ENCODE measurements at places on chromosomes 1 and 21.

- no peak for DNase-seq
Observed at GRCh38 chr21:42475036-42475435, 21.0 kb downstream of the RSPH1 start.

DNA sequence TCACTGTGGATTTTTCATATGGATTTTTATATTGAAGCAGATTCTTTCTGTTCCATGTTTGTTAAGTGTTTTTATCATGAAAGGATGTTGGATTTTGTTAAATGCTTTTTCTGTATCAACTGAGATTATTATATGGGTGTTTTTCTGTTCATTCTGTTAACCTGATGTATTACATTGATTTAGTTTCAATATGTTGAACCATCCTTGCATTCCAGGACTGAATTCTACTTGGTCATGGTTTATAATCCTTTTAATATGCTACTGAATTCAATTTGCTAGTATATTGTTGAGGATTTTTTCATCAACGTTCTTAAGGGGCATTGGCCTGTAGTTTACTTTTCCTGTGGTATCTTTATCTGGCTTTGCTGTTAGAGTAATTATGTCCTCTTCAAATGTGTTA lies 55.8 kb downstream of the CCDC30 start:
- no peak for DNase-seq

DNA sequence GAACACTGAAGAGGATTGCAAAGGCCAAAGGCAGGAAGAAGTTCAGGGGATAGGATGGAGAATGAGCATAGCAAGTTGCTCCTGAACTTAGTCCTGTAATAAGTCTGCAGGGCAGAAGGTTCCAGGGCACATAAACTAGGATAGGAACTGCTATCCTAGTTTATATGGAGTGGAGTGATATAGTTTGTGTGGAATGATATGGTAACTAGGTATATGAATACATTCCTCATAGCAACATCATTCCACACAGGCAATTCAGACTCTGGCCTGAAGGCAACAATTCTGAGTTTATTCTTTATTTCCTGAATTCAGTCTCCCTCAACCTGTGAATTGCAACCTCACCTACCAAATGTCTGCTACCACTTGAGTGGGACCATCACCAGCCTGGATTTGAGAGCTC lies 154.9 kb upstream of the GREM2 start:
- no peak for DNase-seq

DNA sequence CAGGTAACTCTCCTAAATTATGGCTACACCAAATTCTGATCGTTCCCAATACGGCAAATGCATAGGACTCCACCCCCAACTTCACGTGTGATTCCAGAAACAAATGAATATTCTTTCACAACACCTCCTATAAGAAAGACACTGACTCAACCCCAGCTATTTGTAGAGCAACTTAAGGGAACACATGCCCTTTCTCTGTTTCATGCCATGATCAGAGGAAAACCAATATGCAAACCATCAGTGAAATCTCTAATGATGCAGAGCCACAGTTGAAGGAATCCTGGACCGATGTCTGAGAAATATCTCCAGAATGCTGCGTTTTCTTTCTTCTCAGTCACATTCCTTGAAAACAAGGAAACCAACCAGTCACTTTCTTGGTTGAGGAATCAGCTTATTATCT lies 164.2 kb upstream of the PTBP2 start:
- DNase-seq: no peak

GRCh38 chr1:208756339-208756981 lies 512.3 kb upstream of the PLXNA2 start:
- DNase-seq: no peak

GRCh38 chr1:203519053-203519840 lies 25.3 kb downstream of the OPTC start:
- no peak for DNase-seq

DNA sequence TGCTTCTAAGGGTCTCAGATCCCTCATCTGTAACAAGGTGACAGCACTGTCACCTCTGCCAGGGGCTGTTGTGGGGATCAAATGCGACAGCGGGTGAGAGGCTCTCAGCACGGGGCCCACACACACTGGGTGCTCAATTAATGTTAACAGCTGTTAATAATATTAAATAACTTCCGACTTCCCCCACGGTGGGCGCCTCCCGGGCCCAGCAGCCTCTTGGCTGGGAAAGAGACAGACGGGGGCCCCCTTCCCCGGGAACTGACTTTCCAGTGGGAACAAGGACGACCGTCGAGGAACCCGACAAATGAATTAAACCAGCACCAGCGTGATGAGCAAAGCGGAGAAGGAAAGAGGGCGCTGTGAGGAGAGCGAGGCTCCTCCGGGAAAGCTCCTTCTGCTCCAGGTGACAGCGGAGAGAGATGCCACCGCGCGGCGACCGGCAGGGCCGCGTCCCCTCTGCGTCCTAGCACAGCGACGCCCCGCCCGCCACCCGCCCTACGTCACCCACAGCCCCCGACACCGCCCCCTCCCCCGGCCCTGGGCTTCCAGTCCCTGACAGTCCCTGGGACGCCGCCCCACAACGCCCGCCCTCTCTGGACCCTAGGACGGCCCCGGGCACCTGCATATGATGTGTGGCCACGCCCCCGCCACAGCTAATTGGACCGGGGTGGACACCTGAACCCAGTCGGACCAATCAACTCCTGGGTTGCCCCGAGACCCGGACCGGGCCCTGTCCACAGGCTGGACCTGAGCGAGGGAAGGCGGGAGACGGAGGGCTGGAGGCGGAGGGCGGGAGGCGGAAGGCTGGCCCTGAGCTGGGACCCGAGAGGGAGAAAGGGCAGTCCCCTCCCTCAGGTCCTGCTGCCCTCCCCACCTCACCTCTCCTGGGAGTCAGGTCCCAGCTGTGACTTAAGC lies 38.2 kb downstream of the MATN1 start:
- no peak for DNase-seq

- DNase-seq: no peak
Observed at GRCh38 chr1:109793486-109794318, 30.0 kb upstream of the EPS8L3 start.

DNA sequence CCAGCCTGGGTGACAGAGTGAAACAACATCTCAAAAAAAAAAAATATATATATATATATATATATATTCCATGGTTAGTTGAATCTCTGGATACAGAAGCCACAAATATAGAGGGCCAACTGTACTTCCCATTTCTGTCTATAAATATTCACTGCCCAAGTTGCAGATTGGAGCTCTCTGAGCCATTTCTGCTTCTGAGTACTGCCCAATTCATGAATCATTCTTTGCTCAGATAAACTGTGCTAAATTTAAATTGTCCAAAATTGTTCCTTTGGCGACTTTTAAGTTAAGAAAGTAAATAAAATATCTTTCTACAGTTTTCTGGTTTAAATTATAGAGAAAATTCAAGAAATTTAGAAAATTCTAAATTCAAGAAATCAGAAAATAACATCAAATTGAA lies 23.2 kb upstream of the C1orf146 start:
- DNase-seq: no peak

DNA sequence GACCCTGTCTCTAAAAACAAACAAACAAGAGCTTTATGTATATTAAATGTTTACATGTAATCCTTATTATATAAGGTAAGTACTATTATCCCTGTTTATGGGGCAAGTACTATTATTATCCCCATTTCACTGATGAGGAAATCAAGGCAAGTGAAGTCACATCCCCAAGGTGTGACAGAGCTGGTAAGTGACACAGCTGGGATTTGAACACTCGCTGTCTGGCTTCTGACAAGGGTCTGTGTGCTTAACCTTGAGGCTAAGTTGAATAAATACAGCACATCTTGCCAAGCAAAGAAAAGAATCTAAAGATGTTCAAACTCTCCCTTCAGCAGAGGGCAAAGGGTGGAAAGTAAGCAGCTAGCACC lies 167.9 kb upstream of the IRF2BP2 start:
- DNase-seq: no peak

DNA sequence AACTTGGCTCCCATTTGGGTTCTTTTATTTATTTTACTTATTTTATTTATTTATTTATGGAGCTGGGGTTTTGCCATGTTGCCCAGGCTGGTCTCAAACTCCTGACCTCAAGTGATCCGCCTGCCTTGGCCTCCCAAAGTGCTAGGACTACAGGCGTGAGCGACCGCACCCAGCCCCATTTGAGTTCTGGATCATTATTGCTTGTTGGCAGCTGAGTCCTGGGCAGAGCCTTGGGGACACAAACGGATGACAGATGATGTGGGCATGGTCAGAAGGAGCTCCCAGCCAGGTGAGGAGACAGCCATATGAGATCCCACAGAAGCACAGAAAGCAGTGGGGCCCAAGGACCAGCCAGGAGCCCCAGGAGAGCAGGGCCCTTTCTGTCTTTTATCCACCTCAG lies 254.0 kb downstream of the MATN1 start:
- DNase-seq: no peak

DNA sequence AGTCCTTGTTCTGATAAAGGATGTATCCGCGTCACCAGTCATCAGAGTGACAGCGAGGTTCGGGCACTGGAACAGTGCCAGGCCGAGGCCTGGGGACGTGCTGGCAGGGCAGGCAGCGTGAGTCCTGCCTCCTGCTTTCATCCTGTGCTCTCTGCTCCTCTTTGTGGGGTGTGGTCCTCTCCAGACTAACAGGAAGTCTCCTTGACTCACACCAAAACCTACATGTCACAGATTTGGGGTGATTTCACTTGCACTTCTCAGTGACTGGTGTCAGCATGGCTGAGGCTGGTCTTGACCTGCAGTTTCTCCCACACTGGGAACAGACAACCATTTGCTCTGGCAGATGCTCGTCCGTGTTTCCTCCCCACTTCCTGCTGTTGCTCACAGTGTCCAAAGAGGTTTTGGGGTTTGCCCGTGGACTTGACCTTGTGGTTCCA lies 8.8 kb upstream of the NLRP3 start:
- no peak for DNase-seq

DNA sequence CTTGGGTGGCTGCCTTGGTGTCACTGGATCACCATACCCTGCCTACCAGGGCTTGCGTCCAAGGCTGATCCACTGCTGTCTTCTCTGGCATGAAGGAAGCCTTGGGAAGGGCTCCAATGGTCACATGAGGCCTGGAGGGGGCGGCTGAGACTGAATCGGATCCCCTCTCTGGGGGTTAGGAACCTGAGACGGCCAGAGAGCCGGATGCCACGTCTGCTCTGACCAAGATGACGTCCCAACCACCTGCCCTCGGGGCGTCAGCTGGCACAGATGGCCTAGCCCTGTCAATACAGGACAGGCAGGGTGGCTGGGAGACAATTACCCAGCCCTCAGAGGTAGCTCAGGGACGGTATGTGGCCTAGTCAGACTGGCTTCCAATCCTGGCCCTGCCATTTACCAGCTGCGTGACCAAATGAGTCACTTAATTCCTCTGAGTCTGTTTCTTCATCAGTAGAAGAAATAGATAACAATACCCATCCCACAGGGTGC lies 5.4 kb downstream of the TRIM62 start:
- no peak for DNase-seq

DNA sequence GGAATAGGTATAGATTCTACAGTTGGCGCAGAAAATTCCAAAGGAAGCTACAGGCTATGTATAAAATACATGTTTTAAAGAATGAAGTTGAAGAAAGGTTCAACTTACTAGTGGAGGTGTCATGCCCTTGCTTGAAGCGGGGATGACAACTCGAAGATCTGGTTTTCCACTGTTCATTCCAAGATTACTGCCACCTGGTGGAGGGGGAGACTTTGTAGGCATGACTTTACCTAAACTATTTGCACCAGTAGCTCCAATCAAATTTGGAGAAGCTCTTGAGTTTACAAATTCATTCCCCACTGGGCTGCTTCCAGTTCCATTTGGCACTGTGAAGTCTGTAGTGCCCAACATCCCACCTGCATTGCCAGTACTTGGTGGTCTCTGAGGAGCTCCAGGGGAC lies 81.7 kb downstream of the AXDND1 start:
- no peak for DNase-seq

DNA sequence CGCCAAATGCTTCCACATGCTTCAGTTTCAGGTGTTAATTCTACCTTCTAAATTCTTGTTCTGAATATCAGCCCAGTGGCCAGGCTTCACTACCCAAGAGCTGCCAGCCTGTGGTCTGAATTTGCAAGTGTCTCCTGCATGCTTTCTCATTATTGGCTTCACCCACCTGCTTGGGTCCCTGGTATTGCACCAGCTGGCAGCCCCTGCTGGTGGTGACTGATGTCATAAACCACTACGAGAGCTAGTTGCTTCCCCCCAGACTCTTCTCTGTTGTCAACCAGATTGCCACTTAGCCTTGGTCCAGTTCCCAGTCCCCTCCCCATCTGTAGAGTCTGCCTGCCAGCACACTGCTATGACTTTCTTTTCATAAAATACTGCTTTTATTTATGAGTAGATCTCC lies 197.7 kb upstream of the DUSP10 start:
- DNase-seq: no peak

DNA sequence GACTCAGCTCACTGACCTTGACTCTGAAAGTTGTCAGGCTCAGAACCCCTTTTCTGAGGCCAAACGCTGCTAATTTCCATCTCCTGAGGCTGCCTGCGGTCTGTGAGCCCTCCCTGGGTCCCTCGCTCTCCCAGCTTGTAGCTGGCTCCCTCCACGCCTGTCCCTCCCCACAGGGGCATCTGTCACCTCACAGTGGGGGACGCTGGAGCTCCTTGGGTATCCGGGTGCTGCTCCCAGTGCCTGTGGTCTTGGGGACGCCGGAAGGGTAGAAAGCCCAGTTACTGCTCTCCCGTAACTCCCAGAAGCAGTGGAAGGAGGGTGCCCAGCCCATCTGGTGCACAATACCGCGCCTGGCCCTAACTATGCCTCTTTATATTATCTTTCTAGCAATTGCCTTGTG lies 13.0 kb upstream of the MMEL1 start:
- no peak for DNase-seq

DNA sequence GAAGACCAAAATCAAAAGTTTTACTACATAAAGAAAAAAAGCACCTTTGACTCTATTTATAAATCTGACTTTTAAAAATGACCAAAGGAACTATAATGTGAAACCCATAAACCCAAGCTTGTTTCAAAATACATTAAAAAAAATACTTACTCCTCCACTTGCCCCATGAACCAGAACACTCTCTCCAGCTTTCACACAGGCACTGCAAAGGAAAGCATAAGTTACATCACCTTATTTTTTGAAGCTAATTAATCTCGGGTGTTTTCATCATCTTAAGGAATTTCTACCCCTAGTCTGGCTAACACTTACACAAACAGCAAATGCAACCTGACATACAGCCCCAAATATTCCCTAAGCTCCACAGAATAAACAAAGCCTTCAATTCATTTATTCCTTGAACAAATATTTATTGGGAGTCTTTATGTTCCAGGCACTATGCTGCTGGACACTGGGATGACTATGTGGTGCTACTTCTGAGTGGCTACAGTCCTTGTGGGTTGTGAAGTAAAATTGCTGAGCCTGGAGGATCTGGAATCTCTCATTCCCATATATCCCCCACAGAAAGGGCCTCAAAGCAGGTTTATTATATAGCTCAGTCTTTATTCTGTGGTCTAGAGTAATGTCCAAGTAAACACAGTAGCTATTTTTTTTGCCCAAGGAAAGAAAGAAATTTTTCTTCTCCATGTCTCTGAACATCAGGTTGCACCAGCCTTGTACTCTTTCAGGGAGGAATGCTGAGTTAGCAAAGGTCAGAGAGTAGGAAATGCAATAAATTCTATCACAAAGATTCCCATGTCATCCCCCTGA lies 18.2 kb downstream of the CRYZ start:
- no peak for DNase-seq
